Left lung (tissue), 14 donors: ENCODE measurements at places on chromosomes 16 and 17.
A peak's percentile ranks its signal among the peaks of the same experiment; 100 is the strongest.

DNA sequence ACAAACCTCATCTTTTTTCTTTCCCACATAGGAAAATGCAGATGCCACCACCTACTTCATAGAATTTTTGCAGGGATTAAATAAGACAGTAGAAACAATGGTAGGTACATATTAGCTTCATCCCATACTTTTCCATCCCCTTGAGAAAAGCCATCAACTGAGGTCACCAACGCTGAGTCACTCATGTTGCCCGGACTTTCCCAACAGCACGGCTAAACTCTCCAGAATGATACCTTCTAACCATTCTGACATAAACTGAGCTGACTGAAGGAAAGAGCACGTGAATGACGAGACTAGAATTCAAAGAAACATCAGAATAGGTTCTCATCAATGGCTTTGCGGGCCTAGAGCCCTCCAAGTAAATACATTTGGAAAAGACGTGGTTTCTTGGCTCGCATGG is 146.0 kb upstream of the RCVRN start:
- no peak for DNase-seq

DNA sequence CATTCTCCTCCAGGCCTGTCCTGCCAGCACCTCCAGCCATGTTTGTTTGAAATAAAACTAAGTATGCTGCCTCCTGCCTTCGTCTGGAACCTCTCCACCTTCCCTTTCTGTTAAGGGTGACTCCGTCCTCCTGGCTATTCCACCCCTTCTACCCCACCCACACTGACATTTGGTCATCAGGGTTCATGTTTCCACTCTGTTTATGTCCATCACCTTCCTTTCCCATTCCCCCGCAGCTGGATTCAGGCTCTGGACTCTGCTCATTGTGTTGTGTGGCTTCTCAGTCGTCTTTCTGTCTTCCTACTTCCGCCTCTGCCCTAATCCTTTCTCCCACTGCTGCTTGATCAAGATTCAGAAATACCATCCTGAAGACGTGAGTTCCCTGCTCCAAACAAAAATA is 28.6 kb downstream of the EPN2 start:
- no peak for DNase-seq

- DNase-seq, result no peak
Measured at GRCh38 chr17:69207151-69207550, 21.5 kb downstream of the ABCA10 start.

GRCh38 chr17:35521150-35521549 is 16.3 kb downstream of the SLFN12L start:
- DNase-seq, result no peak

GRCh38 chr16:87233928-87234327 is 83.3 kb downstream of the C16orf95 start:
- peak; percentile 26 for DNase-seq

DNA sequence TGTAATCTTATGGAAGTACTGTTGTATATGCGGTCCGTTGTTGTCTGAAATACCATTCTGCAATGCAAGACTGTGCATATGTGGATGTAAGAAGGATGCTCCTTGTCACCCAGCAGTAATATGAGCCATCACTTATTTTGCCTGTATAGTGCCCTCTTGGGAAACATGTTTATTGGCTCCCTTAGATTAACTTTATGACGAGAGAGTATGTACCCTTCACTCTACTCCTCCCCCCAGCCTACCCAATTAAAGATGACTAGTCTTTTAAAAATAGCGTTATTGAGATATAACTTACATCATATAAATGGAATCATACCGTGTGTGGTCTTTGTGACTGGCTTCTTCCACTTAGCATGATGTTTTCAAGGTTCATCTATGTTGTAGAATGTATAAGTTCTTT is 33.6 kb downstream of the FTO start:
- DNase-seq, result no peak

DNA sequence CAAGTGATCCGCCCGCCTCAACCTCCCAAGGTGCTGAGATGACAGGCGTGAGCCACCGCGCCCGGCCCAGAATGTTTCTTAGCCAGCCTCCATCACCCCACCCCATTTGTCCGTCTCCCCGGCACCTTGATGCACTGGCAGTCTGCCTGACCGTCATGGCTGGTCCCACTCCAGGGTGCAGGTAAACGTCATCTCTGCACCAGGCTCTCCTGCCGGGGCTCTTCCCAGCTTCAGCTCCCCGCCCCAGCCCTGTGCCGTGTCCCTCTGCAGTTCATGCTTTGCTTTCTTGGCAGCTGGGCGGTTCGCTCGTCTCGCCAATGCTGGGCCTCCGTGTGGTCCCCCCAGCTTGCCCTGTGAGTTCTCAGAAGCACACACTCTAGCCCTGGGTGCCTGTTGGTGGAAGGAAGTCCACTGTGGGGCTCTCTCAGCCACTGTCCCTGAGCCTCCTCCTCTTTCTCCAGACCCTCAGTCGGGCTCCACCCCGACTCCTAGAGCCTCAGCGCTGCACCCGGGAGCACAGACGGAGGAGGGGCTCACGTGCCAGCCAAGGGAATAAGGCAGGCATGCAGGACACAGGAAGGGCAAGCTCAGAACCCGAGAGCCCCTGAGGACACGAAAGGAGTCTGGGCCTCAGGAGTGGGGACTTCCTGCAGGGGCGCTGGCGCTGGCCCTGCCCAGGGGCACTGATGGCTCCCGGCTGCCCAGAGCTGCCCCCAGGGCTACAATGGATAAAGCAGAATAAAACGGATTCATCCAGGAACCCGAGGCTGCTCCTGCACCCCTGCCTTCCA is 12.0 kb downstream of the HS3ST6 start:
- DNase-seq, result no peak

DNA sequence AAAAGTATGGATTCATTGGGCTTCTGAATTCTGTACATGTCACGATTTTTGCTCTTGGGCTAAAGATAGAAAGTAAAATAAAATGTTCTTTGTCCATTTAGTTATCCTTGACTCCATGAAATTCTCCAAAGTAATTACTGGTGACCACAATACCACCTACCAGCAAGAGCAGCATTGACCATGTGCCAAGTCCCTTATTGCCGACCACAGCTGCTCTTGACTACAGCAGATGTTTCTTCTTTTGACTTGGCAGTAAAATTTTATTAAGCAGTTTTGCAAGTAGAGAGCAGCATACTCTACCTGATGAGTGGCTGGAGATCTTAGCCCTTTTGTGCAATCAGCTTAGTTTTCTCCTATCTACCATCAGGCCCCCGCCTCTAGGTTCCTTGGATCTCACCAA is 152.2 kb upstream of the TBX2 start:
- DNase-seq, result no peak

- peak; percentile 83 for DNase-seq
Measured at GRCh38 chr17:2122641-2123302, 67.9 kb downstream of the HIC1 start.

DNA sequence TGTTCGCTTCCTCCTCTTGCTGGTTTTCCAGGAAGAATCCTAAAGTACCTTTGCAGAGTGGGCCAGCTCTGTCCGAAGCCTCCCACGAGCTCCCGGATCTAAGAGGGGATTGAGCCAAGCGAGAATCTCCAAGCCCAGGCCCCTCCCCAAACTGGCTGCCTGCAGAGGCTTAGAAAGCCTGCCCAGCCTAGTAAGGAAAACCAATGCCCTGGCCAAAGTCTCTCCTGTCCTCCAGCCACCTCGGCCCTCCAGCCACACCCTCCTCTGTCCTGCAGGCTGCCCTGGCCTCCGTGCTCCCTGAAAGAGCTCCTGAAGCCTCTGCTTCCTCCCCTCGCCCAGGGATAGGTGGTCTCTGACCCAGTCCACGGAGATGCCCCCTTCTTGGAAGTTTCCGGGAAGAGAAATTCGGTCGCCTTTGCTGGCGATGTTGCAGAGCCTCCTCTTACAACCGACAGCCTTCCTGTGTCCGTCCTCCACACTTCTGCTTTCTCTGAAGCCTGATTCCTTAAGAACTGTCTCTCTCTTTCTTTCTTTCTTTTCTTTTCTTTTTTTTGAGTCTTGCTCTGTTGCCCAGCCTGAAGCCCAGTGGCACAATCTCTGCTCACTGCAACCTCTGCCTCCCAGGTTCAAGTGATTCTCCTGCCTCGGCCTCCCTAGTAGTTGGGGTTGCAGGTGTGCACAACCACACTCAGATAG is 54.9 kb upstream of the TOB1 start:
- no peak for DNase-seq

DNA sequence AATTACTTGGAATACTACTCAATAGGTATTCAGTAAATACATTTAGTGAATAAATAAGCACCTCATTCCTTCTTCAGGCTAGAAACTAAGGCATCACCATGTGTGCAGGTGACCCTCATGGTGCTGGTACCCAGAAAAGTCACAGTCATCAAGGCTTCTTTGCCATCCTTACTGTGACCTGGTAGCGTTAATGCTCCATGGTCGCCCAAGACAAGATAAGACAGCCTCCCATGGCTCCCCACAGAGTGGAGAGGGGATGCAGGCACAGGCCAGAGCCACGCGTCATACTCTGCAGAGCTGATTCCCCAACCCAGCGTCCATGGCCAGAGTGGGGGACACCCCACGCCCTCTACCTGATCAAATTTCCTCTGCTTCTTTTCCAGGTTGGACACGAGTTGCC is 73.8 kb downstream of the NDE1 start:
- DNase-seq, result peak; percentile 37

GRCh38 chr16:31718998-31719397 is 154.6 kb upstream of the ZNF267 start:
- DNase-seq, result no peak

GRCh38 chr16:47881574-47881973 is 274.2 kb downstream of the ABCC12 start:
- DNase-seq, result no peak

GRCh38 chr17:61579961-61580360 is 11.1 kb downstream of the NACA2 start:
- DNase-seq, result no peak
